ENCODE measurements at places on chromosomes 1 and 21.

- DNase-seq: no peak
Observed at GRCh38 chr1:201790261-201790660, 38.7 kb upstream of the IPO9 start.

GRCh38 chr1:155177918-155178281 lies 4.3 kb downstream of the TRIM46 start:
- DNase-seq: peak; percentile 11

DNA sequence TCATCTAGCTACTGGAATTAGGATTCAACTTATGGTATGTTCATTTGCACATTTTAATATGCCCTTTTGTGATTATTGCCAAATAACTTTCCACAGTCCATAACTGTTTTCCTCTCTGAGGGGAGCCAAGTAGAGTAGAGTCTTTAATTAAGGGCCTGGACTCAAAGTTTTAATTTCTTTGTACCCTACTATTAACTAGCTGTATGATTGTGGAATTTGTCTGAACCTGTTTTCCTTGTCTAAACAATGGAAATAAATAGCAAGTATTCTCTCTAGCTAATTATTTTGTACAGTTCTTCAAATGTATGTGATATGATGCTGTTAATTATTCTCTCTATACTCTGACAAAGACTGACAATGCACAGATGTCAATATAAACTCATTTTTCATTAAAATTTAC lies 24.0 kb upstream of the SLC30A10 start:
- DNase-seq: no peak

- DNase-seq: no peak
Observed at GRCh38 chr1:11924334-11925195, 1.7 kb downstream of the KIAA2013 start.

DNA sequence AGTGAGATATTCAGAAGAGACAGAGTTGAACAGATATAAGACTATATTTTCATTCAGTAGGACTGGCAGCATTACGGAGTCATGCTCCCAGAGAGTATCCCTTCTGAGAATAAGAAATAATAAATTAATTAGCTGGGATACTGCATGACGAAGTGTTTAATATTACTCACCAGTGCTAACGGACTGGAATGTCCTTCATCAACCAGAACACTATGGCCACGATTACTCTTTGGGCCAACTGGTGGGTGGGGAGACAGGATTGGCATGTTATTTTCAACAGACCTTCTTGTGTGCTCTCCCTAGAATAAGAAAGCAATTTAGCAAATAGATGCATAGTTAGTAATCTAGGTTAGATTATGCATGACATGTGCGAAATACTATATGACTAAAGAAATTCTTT lies 32.4 kb downstream of the ERICH3 start:
- DNase-seq: no peak

DNA sequence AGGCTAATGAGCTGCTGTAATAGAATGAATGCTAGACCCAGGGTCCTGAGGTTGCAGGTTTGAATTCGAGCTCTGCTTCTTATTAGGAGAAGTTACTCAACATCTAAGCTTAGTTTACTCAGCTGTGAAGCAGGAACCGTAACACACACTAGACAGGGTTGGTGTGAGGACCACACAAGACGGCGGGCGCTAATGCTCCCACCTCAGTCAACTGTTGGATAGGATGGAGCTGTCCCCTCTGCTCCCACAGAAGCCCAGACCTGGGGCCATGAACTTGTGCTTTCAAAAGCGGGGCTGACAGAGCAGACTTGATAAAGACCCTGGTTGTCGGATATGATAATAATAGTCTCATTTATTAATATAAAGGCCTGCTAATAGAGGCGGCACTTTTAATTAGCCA lies 98.4 kb upstream of the CD34 start:
- no peak for DNase-seq

- no peak for DNase-seq
Observed at GRCh38 chr1:189606795-189607476, 870.7 kb downstream of the BRINP3 start.

DNA sequence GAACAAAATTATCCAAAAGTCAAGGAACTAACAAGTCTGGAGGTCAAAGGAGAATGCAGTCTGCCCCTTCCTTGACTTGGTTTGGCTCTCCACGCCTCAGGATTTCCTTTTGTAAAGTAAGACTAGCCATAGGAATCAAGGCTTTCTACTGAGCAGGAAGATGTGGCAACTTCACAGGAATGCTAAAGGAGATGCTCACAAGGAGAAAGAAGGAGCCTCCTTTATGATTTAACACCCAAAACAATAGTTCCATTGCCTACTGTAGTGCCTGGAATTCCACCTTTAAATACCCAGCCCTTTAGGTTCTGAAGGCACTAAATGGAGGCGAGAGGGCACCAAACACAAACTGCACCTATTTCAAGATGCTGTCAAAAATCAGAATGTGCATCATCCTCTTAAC lies 176.3 kb upstream of the NFIA start:
- no peak for DNase-seq

- no peak for DNase-seq
Observed at GRCh38 chr1:113191579-113192076, 118.6 kb downstream of the LRIG2 start.

- DNase-seq: no peak
Observed at GRCh38 chr1:202319381-202320080, 22.2 kb downstream of the UBE2T start.

DNA sequence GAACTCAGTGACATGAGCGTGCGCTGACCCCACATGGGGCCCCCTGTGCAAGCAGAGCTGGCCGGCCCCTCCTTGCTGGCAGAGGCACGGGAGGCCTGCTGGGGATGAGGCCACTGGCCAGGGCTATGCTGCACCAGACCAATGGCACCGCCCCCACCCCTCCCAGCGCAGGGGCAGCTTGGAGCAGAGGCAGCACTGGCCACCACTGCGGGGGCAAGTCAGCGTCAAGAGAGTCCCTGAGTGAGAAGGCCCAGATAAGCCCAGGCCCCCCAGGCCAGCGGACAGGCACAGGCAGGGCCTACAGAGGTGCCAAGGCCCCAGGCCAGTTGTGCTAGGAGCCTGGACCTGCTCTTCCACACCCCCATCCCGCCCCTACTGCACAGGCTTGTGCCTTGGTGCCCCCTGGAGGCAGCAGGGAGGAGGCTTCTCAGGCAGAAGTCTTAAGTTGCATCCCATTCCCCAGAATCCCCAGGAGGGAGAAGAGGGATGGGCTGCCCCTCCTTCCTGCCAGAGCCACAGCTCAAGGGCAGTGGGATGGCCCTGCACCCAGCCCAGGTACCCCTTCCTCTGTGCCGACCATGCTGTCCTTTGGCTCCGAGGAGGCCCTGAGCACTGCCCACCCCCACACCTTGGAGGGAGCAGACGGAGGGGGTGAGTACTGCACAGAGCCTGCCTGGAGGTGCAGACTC lies 35.8 kb downstream of the EPHX1 start:
- peak; percentile 81 for DNase-seq

DNA sequence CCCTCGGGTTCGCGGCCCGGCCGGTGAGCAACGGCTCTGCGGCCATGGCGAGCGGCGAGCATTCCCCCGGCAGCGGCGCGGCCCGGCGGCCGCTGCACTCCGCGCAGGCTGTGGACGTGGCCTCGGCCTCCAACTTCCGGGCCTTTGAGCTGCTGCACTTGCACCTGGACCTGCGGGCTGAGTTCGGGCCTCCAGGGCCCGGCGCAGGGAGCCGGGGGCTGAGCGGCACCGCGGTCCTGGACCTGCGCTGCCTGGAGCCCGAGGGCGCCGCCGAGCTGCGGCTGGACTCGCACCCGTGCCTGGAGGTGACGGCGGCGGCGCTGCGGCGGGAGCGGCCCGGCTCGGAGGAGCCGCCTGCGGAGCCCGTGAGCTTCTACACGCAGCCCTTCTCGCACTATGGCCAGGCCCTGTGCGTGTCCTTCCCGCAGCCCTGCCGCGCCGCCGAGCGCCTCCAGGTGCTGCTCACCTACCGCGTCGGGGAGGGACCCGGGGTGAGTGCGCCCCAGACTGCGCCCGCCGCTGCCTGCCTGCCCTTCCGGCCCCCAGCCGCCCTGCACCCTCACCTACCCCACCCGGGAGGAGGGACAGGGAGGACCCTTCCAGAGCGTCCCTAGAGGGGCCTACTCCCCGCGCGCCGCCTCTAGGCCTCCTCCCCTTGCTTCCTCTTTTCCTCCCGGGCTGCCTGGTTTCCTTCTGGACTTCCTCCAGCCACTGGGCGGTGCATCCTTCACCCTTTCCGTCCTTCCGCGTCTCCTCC lies at the start of gene RNPEP:
TSS of gene RNPEP (plus strand) at position 26 of the 757 bp plus-strand sequence. CDS start at position 45, 19 bp downstream.
- DNase-seq: peak; percentile 77

DNA sequence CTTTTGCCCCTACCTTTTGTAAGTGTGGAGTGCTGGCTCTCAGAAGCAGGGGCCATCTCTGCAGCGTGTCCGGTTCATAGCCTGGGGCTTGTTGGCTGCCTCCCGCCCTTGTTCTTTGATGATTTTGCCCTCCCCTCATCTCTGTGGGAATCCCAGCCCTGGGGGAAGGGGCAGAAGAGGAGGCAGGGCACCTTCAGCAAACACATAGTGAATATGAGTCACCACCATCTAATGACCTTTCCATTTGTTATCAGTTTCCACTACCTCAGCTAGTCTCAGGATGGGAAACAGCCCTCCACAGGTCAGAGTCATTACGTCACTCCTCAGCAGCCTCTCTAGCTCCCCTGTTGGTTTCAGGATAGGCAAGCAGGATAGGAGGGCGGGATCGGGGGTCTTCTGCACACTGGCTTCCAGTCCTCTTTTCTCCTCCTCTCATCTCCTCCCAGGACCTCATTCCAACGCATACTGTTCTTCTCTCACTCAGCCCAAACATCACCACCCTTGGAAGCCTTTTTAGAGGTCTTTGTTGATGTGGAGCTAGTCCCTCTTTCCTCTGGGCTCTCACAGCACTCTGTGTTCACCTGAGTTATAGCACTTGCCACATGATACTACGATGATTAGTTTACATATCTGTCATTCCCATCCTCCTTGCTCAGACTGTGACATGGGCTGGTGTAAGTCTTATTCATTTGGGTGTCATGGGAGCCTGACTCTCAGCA lies 15.8 kb downstream of the GADD45A start:
- DNase-seq: no peak

DNA sequence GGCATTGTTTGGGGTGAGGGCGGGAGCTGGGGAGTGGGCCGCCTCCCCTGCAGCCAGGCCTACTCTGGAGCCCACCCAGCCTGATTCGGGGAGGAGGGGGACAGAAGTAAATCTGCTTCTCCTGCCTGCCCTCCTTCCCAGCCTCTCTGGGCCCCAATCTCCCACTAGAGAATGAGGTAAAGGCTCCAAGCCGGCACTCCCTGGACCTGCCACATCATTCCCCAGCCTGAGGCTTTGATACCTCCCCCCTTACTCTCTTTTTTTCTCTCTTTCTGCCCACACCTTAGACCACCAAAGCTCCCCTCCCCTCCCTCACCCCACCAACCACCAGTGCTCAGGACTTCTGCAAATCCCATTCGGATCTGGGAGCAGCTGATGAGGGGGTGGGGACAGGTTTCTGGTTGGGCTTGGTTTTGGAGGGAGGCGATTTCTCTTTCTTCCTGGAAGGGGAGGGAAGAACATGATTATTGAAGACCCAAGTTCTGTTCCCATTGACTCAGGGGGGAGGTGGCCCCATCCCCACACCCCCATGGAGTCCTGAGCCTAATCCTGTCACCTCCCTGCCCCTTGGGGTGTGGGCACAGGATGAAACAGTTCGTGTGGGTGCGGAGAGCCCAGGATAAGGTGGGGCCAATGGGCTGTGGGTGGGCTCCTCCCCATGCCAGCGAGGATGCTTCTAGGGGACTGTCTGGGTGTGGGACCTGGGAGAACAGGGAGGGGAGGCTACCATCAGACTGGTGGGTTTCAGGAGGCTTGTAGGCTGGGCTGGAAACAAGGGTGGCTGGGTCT lies 1.3 kb downstream of the MAP7D1 start:
- no peak for DNase-seq

GRCh38 chr1:232322162-232322734 lies 307.7 kb downstream of the SIPA1L2 start:
- DNase-seq: no peak

DNA sequence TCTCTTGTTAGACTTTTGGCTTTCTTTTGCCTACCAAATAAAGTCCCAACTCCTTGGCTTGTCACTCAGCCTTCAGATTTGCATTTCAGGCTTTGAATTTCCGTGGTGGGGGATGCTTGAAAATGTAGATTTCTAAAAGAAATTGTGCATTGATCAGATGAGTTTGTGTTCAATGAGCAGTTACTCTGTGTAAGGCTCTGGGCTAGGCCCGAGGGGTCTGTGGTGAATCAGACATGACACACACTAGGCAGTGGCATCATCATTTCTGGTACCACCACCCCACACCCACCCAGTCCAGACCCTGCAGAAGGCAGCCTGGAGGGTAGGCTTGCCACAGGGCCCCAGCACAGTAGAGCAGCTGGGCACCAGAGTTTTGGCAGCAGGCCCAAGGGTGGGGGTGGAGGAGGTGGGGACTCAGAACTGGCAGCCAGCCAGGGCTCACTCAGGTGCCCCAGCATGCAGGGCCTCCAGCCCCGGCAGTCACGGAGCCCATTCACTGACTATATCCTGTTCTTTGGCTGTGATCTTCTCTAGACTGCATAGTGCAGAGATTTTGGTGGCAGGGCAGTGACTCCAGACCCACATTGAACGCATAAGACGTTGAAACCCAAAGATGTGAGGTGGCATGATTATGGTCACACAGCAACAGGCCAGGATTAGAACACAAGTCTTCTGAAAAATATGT lies 97.2 kb upstream of the ARTN start:
- DNase-seq: peak; percentile 36

DNA sequence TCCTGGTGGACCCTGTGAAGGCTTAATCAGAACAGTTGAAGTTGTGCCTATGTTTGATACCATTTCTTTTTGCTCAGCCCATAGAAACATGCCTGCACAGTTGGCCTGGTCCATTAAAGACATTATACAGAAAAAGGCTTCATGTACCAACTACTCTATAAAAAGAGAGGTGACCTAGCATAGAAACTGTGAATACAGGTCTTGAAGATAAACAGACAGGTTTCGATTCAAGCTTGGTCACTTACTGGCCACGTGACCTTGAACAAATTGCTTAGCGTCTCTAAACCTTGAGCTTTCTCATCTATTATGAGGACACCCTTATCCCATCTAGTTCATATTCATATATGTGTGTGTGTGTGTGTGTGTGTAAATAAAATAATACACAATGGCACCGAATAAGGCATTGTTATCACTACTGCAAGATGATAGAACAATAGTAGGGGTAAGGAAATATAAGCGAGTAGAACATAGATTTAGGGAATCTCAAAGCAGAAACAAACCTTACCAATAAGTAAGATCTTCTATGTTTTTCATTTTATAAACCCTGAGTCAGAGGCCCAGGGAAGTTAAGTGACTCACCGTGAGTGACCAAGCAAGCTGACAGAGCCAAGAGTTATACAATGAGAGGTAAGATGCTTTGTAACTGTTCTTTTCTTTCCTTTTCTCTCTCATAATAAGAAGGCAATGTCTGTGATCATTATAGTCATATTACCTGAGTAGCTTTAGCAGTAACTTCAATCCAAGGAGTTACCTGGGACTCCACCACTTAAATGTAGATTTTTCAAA lies 476.8 kb upstream of the DEPDC1 start:
- DNase-seq: no peak
